ENCODE measurements at places on chromosomes 5 and 9. TPM values are rescaled to one million over a fixed set of nuclear protein-coding genes. Genes with fewer than 3 reads are reported as not detected.

- peak; percentile 72 for DNase-seq
- H3K27ac ChIP-seq = peak within 1 kb of the TSS; percentile 45
- peaks cover 22% of the 10 kb centered on the region for H3K4me1 ChIP-seq
- H3K27me3 ChIP-seq = peaks cover 32% of the 10 kb centered on the region
- no peaks in the 10 kb centered on the region for H3K36me3 ChIP-seq
- peak within 1 kb of the TSS; percentile 77 for H3K4me3 ChIP-seq
These were observed at the start of gene NKD2 for GRCh38 chr5:1008451-1009358. Gene NKD2 (plus strand): TSS chr5:1008802. CDS start chr5:1009058, 256 bp downstream.

DNA sequence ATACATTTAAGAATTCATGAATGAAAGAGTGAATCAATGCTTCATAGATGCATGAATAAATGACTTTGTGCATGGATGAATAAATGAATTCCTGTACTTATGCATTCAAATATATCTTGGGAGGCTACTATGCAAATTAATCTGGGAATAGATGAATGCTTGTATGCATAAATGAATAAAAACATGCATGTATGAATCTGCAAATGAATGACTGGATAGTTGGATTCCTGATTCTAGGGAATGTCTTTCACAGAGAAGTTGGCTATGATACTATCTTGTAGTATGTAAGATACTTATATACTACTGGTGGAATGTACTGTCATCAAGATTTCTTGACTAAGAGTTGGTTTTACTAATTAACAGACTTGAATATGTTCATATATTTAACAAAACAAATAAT, 75.3 kb upstream of the ASTN2 start:
- peaks cover 13% of the 10 kb centered on the region for H3K27me3 ChIP-seq
- H3K4me1 ChIP-seq = peaks cover 36% of the 10 kb centered on the region
- H3K36me3 ChIP-seq = no peaks in the 10 kb centered on the region
- no peak for DNase-seq
- no peak overlapping the region for H3K4me3 ChIP-seq

DNA sequence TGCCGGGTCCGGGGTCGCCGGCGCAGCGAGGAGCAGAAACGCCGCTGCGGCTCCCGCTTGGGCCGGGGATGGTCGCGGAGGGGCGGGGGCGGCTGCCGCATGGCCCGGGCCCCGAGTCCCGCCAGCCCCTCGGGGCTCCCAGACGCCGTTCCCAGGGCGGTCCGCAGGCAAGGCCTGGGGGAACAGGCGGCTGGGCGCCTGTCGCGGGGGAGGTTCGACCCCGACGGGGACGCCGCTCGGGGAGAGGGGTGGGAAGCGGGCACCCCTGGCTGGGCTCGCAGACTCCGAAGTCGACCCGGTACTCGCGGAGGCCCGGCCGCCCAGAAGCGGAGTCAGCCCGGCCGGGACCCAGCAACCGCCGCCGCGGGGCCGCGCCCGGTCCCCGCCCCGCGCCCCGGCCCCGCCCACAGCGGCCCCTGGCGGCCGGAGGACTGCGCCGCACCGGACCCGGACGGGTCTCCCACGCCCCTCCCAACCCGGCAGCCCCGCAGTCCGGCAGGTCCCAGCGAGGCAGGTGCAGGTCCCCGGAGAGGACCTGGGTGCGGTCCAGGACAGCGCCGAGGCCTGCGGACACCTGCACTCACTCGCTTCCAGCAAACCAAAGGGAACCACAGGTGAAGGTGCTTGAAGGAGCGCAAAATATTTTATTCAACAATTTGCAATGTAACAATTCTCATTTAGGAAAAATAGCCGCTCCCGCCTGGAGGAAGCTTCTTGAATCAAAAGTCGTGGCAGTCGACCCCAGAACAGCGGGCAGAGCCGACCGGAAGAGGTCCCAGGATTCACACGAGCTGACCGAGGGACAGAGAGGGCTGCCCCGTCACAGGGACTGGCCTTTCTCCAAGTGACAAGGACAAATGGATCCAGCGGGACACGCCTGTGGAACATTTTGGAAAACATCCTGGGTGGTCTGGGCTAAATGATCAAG, at the start of gene INPP5E:
INPP5E (minus strand) TSS at position 365 of the 928 bp plus-strand sequence. CDS start 426 bp downstream, outside the sequence.
- no peaks in the 10 kb centered on the region for H3K27me3 ChIP-seq
- peak within 1 kb of the TSS; percentile 78 for H3K4me3 ChIP-seq
- peaks cover 17% of the 10 kb centered on the region for H3K4me1 ChIP-seq

- no peak overlapping the region for H3K4me3 ChIP-seq
- no peaks in the 10 kb centered on the region for H3K27me3 ChIP-seq
- peaks cover 4% of the 10 kb centered on the region for H3K4me1 ChIP-seq
- no peak for DNase-seq
- peak overlapping the region; percentile 75 for H3K27ac ChIP-seq
These were observed 699.4 kb downstream of the PTPRD start for GRCh38 chr9:9913276-9913832.

DNA sequence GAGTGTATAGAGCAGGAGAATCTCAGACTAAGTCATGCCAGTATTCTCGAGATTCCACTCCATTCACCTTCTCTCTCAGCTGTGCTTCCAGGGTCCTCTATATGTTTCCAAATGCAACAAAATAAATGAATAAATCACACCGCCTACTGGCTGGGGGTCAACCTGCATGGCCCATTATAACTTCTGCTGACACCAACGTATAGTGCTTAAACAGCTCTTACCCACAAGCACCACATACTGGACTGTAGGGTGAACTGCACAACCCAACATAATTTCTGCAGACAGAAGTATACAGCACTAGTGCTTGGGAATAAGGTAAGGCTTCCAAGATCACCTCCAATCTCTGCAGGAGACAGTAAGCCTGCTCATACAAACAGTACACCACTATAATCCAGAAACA, 33.1 kb upstream of the HTR4 start:
- H3K27ac ChIP-seq = no peak overlapping the region
- H3K27me3 ChIP-seq = peaks cover 13% of the 10 kb centered on the region
- H3K4me1 ChIP-seq = peaks cover 4% of the 10 kb centered on the region

GRCh38 chr9:14238079-14238478, 75.9 kb downstream of the NFIB start:
- DNase-seq = no peak
- H3K4me1 ChIP-seq = peaks cover 31% of the 10 kb centered on the region
- H3K27me3 ChIP-seq = no peaks in the 10 kb centered on the region
- H3K4me3 ChIP-seq = no peak overlapping the region

GRCh38 chr5:9956725-9957124, 293.0 kb downstream of the ATPSCKMT start:
- H3K4me1 ChIP-seq = no peaks in the 10 kb centered on the region
- no peak for DNase-seq
- no peak overlapping the region for H3K4me3 ChIP-seq

- no peak for DNase-seq
- H3K27ac ChIP-seq = no peak overlapping the region
- no peak overlapping the region for H3K4me3 ChIP-seq
- no peaks in the 10 kb centered on the region for H3K36me3 ChIP-seq
- no peaks in the 10 kb centered on the region for H3K27me3 ChIP-seq
These were observed 460.0 kb downstream of the PSAT1 start for GRCh38 chr9:78756813-78757510.

- no peak for DNase-seq
- no peak overlapping the region for H3K4me3 ChIP-seq
- H3K4me1 ChIP-seq = no peaks in the 10 kb centered on the region
- H3K27me3 ChIP-seq = no peaks in the 10 kb centered on the region
- H3K36me3 ChIP-seq = peaks cover 22% of the 10 kb centered on the region
These were observed 91.5 kb downstream of the CDH6 start for GRCh38 chr5:31285025-31285424.

- H3K4me3 ChIP-seq = peak overlapping the region; percentile 48
- H3K27ac ChIP-seq = no peak overlapping the region
- DNase-seq = no peak
- no peaks in the 10 kb centered on the region for H3K27me3 ChIP-seq
- H3K4me1 ChIP-seq = peaks cover 16% of the 10 kb centered on the region
- H3K36me3 ChIP-seq = peaks cover 16% of the 10 kb centered on the region
These were observed 6.5 kb downstream of the TLE1 start for GRCh38 chr9:81682797-81683196.

GRCh38 chr9:94778013-94778412, 51.5 kb downstream of the AOPEP start:
- H3K27me3 ChIP-seq = no peaks in the 10 kb centered on the region
- H3K27ac ChIP-seq = no peak overlapping the region
- H3K36me3 ChIP-seq = peaks cover 8% of the 10 kb centered on the region
- no peak overlapping the region for H3K4me3 ChIP-seq
- H3K4me1 ChIP-seq = peaks cover 3% of the 10 kb centered on the region

DNA sequence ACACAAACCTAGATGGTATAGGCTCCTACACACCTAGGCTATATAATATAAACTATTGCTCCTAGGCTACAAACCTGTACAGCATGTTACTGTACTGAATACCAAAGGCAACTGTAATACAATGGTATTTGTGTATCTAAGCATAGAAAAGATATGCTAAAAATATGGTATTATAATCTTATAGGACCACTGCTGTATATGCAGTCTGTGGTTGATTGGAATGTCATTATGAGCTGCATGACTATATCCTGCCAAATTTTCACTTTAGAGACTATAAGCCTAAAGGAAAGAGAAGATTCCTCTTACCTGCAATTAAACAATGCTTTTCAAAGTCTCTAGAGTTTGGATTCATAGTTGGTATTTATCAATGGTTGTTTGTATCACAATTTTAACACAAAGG, 24.7 kb upstream of the ACOT12 start:
- H3K27ac ChIP-seq = no peak overlapping the region
- peaks cover 8% of the 10 kb centered on the region for H3K4me1 ChIP-seq
- no peak for DNase-seq
- H3K4me3 ChIP-seq = no peak overlapping the region
- no peaks in the 10 kb centered on the region for H3K27me3 ChIP-seq

GRCh38 chr5:141510160-141510559, 21.3 kb downstream of the PCDHGC5 start:
- DNase-seq = no peak
- H3K4me3 ChIP-seq = no peak overlapping the region
- H3K27ac ChIP-seq = no peak overlapping the region
- H3K4me1 ChIP-seq = peaks cover 16% of the 10 kb centered on the region
- H3K27me3 ChIP-seq = no peaks in the 10 kb centered on the region
- peaks cover 8% of the 10 kb centered on the region for H3K36me3 ChIP-seq

DNA sequence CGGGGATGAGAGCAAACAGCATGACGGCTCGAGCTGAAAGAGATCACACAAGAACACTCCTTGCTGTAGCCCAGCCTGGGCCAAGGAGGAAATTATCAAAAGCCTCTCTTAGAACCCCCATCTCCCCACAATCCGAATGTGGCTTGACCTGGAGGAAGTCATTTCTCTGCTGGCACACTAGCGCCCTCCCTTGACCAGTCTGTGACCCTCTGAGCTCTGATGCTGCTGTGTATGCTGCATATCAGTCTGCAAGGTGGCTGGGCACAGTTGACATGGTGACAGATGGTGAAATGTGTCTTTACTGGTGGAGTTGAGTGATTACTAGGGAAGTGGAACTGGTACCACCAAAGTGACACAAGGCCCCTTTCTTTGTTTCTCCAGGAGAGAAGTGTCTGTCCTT, 3.3 kb downstream of the SLC46A2 start:
- peaks cover 18% of the 10 kb centered on the region for H3K4me1 ChIP-seq
- H3K27ac ChIP-seq = no peak overlapping the region
- no peak overlapping the region for H3K4me3 ChIP-seq
- no peak for DNase-seq
- no peaks in the 10 kb centered on the region for H3K36me3 ChIP-seq

- no peaks in the 10 kb centered on the region for H3K4me1 ChIP-seq
- H3K27ac ChIP-seq = peak overlapping the region; percentile 46
- H3K4me3 ChIP-seq = no peak overlapping the region
- no peak for DNase-seq
- H3K36me3 ChIP-seq = peaks cover 19% of the 10 kb centered on the region
- H3K27me3 ChIP-seq = no peaks in the 10 kb centered on the region
These were observed 77.5 kb upstream of the RARS1 start for GRCh38 chr5:168408561-168409305.

- H3K4me3 ChIP-seq = no peak overlapping the region
- H3K36me3 ChIP-seq = no peaks in the 10 kb centered on the region
- H3K4me1 ChIP-seq = no peaks in the 10 kb centered on the region
- no peak overlapping the region for H3K27ac ChIP-seq
- H3K27me3 ChIP-seq = peaks cover 17% of the 10 kb centered on the region
These were observed 5.9 kb upstream of the FRMD3 start for GRCh38 chr9:83544002-83544698.

DNA sequence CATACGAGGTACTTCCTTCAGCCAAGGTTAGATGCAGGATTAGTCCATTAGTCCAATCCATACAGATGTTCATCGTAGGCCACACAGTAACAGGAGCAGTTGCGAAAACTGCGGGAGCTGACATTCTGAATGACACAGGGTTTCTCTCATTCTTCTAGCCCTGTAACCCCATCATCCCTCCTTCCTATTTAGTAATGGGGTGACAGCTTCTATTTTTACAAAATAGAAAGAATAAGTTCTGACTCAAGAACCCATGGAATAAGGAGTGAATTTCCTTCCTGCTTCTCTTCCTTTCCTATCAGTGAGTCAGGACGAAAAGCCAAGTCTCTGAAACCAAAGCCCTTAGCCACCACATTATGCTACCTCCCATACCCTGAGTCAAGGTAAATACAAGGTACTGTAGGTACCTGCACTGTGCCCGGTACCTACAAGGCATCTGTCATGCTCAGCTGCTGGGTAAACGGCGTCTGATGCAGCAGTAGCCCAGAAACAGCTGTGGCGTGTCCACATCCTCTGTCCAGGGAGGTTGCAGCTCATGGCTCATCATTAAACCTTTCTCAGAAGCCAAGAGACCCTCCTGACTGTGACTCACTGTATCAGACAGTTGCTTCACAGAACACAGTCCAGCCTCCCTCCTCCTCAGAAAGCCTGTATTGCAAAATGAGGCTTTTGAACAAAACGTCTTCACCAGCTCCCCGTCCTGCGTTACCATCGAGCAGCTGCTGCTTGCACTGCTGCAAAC, 84.2 kb downstream of the ESM1 start:
- no peak for DNase-seq
- no peak overlapping the region for H3K4me3 ChIP-seq
- H3K27me3 ChIP-seq = peaks cover 26% of the 10 kb centered on the region
- no peaks in the 10 kb centered on the region for H3K36me3 ChIP-seq

DNA sequence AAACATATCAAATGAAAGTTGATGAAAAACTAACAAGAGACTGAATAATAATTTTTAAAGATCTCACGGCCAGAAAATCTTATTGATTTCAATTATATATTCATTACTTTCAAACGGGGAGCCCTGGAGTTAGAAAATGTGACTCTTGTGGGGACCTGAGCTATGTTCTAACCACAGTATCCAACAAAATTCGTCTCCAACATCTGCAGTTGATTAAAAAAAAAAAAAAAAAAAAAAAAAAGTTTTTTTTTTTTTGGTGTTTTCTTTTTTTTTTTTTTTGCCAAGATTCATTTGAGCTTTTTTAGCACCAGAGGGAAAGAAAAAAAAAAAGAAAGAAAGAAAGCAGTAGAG, 144.3 kb upstream of the PIK3R1 start:
- DNase-seq = no peak
- no peak overlapping the region for H3K27ac ChIP-seq
- no peak overlapping the region for H3K4me3 ChIP-seq
- peaks cover 4% of the 10 kb centered on the region for H3K4me1 ChIP-seq
- H3K36me3 ChIP-seq = no peaks in the 10 kb centered on the region

GRCh38 chr9:13899924-13900323, 414.0 kb downstream of the NFIB start:
- H3K4me3 ChIP-seq = no peak overlapping the region
- H3K4me1 ChIP-seq = no peaks in the 10 kb centered on the region
- no peak for DNase-seq
- H3K36me3 ChIP-seq = no peaks in the 10 kb centered on the region

The NPR3 gene
- 0.89 TPM for total RNA-seq

The ADAMTS13 gene
- 16.0 TPM for total RNA-seq

The MRPL41 gene
- 30.2 TPM for total RNA-seq

The PTPA gene
- total RNA-seq = 145 TPM

The CDH9 gene
- not detected for total RNA-seq

The NME5 gene
- total RNA-seq = 9.9 TPM

The EIF4EBP3 gene
- 6.7 TPM for total RNA-seq

The LCN9 gene
- 0.57 TPM for total RNA-seq

The FAM78A gene
- 2.0 TPM for total RNA-seq

The ETF1 gene
- total RNA-seq = 77.6 TPM

The F2RL1 gene
- total RNA-seq = 6.5 TPM

The NEUROG1 gene
- not detected for total RNA-seq
